NCI-H1105 treated with DMSO at 0.1 percent for 48 hours (cell line): ENCODE measurements at places on chromosomes 2 and 18.

DNA sequence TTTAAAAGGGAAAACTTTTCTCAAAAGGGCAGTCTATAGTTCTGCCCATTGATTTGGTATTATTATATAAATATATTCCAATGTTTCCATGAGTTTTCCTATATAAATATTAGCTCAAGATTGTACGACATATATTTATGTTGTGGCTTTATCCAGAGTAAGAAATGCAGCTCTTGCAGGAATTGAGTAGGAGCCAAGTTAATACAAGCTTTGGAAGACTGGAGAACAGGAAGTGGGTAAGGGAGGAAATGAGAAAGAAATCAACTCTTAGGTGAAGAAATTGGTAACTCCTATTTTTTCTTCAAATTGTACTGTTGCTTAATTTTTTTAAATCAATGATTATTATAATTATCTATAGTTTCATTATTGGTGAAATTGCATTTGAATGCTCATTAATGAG is 105.4 kb upstream of the FAM117B start:
- no peak for DNase-seq

DNA sequence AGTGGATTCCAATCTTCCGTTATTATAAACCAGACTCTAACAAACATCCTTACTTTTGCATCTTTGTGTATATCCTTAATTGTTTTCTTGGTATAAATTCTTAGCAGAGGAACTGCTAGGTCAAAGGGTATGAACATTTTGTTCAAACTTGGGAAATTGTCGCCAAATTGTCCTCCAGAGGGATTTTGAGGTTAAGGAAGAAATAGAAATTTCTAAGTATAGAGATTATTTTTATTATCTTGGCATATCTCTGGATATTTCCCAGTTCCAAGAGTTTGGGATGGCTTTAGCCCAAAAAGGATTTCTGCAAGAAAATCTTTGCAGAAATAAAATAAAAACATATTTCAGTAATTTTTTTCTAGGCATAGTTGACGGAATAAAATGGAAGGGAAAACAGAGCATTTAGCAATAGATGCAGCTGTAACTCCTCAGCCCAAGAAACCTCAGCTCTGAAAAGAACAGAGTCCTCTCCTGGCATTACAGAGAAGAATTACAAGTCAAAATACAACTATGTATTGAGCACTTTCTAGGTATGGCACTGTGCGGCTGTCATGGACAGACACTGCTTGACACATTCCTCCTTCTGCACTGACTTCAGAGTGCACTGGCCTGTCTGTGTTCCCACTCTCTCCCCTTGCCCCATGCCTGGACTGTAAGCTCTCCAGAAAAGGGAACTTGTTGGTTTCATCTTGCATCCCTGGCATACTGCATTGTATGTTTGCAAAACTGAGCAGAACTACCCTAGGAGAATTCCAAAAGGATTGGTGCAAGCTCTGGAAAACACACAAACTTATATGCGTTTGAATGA is 117.3 kb upstream of the STON1 start:
- DNase-seq = no peak

DNA sequence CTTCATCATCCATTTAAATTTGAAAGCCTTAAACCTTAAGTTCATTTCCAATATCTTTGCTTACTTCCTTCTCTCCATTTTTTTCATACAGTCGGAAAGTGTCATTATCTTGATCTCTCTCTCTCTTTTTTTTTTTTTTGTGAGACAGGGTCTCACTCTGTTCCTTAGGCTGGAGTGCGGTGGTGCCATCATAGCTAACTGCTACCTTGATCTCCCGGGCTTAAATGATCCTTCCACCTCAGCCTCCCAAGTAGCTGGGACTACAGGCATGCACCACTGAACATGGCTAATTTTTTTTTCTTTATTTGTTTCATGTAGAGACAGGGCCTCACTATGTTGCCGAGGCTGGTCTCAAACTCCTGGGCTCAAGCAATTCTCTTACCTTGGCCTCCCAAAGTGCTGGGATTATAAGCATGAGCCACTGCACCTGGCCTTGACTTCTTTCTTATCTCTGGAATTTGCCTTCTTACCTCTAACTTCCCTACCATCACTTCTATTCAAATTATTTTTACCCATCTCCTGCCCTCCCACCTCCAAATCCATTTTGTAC is 222.2 kb downstream of the MYCN start:
- no peak for DNase-seq

- DNase-seq = no peak
Observed at GRCh38 chr2:173101687-173102086, 26.0 kb downstream of the MAP3K20 start.

DNA sequence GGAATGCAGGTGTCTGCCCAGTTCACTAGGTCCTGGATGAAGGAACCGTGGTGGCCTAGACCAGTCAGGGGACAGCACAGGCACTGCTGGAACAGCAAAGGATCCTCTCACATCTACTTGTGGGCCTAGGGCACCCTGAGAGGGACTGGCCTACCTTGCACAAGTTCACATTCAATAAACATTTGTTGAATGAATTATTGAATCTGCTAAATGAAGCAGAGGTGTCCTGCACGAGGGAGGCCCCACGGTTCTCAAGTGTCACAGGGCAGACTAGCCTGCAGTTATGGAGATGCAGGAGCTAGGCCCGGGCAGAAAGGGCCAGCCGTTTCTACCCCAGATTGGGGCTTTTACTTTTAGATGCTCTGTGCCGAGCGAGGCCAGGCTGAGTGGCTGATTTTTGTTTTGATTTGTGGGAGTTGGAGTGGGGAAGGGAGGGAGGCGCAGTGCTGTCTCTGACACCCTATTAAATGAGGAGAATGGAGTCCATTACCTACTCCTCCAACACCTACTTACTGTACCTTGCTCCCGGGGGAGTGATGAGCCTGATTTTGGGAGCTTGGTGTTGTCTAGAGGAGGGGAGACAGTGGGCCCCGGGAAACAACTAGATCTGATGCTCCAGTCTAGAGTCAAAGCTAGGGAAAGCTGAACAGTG is 18.4 kb downstream of the SH2D6 start:
- DNase-seq = no peak

DNA sequence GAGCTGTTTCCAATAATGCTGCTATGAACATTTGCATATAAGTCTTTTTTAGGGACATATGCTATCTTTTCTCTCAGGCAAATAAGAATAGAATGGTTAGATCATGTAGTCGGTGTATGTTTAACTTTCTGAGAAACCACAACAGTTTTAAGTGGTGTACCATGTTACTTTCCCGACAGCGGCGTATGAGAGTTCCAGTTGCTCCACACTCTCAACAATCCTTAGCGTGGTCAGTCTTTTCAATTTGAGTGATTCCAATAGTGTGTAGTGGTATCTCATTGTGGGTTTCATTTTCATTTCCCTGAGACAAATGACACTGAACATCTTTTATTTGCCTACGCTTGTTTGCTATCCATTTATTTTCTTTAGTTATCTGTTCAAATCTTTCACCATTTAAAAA is 149.5 kb downstream of the ACOXL start:
- DNase-seq = no peak

- DNase-seq = no peak
Observed at GRCh38 chr2:146385031-146385430, 1459.8 kb upstream of the ACVR2A start.
